ENCODE measurements at places on chromosomes 3 and 15.

- no peak for DNase-seq
Measured at GRCh38 chr3:181701096-181701495, 10.6 kb upstream of the SOX2 start.

DNA sequence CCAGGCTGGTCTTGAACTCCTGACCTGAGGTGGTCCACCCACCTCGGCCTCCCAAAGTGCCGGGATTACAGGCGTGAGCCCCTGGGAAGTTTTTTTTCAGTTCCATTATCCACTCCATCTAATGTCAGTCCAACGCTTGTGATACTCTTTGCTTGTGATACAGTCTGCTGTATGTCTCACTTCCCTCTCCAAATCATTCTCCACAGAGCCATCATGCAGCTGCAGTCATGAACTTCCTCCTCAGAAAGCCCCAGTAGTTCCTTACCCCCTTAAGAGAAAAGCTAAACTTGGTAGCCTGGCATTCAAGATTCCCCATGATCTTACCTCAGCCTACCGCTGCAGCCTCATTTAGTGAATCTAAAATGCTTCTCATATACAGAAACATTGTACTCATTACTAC lies 2.3 kb downstream of the ARPC4 start:
- no peak for DNase-seq

DNA sequence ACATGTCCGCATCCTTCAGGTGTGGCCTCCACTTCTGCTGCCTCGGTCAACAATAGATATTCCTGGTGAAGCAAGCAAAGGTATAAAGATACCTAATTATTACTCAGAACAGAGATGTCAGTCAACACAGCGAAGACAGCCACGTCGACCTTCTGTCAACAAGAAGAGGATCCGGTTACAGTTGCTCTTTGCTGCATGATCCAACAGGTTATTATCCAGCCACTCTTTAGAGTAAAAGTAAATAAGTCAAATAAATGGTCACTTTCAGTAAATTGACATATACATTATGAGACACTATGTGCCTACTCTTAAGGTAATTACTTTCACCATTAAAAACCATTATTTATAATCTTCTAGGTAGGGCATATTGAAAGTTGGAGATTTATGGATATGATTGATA lies 356.8 kb upstream of the ATP11B start:
- DNase-seq = no peak

- no peak for DNase-seq
Measured at GRCh38 chr3:62496503-62496902, 123.2 kb upstream of the FEZF2 start.

DNA sequence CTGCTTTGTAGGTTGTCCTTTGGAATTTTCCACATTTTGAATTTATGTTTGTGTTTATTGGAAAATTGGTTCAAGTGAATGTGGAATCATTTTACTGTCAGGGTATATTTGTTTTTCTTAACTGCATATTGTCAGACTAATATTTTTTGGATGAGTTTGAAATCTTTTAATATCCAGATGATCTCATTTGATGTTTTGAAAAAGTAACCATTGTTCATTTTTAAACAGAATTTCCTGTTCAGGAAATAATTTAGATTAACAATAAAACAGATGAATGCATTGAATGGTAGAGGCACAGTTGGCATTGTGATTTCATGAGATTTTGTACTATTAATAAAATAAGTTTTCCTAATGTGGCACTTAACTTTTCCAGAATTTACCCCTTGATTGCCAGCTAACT lies 15.5 kb downstream of the TRAK1 start:
- no peak for DNase-seq

DNA sequence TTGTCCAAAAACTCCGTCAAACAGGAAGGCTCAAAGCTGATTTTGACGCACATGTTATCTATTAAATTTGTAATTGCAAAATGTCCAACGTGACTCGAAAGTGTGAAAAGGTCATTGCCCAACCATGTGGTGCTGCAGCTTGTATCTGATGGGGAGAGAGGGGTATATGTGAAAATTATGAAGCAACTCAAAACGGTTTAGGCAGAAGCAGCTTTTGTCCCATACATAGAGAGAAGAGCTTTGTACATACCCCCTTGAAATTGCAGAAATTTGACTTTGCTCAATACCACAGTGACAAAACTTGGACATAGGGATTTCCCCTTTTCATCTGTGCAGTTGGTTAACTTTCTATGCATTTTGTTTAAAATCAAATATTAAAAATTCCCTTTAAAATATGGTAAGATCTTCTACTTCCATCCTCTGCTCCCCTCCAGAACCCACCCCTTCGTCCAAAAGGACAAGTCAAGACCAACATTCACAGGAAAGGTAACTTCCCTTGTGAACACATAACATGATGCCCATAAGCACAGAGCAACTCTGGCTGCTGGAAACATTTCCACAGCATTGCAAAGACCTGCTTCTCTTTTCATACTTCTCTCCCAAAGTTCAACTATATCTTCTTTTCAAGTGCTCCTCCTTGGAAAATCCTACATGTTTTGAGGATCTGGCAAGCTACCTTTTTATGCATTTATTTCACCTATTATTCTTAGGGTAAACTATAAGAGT lies 253.7 kb upstream of the THBS1 start:
- DNase-seq = no peak

DNA sequence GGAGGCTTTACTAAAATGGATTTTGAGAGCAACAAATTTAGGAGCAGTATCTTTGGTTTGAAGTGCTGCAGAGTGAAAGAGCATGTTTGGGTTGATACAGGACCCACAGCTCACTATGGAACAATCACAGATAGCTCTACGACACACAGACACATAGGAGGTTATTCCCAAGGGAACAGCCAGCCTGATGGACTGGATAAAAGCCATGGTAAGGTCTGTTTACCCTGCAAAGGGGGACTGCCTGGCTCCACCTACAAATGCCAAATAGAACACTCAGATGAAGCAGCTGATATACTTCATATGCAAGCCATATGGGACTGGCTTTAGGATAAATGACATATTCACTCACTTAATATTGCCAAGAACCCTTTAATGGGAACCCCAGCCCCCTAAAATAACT lies 75.4 kb downstream of the CDC25A start:
- no peak for DNase-seq

- no peak for DNase-seq
Measured at GRCh38 chr3:124520970-124521369, 209.3 kb upstream of the UMPS start.

GRCh38 chr15:70156671-70157271 lies 59.1 kb upstream of the TLE3 start:
- peak; percentile 65 for DNase-seq

DNA sequence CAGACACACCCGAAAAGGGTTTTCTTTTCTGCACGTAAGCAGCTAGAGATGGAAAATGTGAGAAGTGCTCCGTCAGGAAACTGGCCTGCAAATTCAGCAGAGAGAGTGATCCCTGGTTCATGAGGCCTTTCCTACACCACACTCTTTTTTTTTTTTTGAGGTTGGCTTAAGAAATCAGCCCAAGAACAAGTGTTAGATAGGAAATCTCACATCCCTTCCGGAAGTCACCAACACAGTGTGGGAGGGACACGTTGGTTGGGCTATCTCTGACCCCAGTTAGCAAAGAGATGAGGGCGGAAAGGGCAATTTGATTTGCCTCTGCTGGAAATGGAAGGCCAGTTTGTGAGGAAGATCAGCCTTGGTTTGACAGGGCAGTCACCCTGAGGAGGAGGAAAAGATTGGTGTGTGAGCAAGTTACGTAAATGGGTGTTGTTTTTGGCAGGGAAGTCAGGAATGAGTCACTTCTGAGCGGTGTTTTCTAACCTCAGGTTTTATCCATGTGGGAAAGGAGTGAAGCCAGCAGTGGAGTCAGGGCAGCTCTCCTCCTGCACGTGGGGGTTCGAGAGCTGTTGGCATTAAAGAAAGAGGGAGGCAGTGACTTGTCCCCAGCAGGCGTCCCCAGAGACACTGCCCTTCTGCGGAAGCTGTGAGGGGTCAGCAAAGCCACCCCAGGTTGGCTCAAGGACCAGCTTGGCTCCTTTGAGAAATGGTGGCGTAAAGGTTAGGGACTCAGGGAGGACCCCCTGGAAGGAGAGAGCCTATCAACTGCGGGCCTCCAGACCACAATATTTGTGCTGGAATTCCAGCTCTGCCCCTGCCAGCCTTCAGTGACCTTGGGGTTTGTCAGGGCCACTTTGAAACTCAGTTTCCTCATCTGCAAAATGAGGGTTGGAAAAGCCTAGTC lies 237.6 kb upstream of the BHLHE40 start:
- DNase-seq = peak; percentile 75

- no peak for DNase-seq
Measured at GRCh38 chr3:123295171-123295900, 93.6 kb downstream of the SEC22A start.

- DNase-seq = no peak
Measured at GRCh38 chr3:15385901-15386653, 41.3 kb downstream of the METTL6 start.

GRCh38 chr15:52559575-52559974 lies 9.3 kb downstream of the ARPP19 start:
- DNase-seq = no peak

DNA sequence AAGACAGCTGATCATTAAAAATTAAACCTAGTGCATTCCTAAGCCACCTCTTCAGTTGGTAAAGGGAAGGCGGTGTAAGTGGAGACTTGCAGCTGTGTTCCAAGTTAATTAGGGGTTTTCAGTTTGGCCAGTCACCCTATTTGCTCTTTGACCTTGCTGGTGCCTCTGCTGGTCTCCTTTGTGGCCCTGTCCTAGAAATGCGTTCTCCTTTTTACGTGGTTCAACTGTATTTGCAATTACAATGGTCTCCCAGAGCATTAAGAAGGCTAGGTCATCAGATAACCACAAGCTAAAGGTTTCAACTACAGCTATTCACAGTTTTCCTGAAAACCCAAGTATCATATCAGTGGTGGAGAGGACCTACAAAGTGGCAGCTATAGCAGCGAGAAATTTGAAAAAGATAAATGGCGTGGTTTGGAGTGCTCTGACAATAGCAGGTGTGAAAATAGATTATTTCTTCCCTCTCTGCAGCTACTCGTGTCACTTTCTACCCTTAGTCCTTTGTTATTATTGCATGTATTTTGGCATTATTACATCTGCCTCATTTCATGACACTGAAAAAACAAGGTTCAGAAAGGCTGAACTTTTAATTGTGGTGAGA lies 203.5 kb upstream of the TBC1D5 start:
- DNase-seq = no peak

GRCh38 chr3:133210656-133211055 lies 172.5 kb downstream of the TMEM108 start:
- DNase-seq = no peak

- DNase-seq = no peak
Measured at GRCh38 chr3:27319847-27320526, 49.2 kb downstream of the NEK10 start.

DNA sequence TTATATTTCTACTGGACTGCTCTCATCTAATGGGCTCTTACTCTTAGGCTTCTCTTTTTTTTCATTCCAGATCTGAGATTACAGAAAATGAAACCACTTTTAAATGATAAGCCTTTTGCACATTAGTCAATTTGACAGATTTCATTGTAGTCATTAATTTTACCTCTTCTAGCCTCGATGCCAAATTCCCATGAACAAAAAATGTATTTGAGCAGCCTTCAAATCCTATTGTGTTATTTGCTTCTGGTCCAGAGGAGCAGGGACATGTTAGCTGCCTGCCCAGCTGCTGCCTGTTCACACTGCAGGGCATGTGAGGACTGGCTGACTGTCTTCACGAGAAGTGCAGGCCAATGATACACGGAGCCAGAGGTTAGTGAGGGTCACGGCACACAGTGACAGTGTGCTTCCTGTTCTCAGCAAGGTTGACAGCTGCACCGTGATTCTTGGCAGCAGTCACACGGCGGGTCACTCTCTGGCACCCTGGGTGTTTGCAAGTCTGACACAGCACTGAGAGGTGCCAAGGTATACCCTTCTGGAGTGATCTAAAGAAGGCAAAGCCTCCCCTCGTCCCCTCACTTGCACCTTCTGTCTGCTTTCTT lies 40.8 kb downstream of the KAT2B start:
- DNase-seq = no peak

DNA sequence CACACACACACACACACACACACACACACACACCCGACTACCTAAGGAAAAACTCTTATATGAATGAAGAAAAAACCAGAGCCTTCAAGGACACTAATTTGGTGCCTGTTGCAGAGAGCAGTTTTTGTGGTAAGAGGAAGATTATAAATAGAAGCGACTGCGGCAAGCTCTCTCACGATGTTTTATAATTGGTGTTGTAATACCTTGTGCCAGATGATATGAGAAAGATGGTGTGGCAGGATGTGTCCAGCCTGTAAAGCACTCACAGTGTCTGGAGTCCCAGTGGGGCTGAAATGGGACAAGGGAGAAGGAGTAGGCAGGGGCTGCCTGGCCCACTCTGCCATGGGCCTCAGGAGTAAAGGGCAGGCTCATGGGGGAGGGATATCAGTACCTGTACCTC lies 839.9 kb downstream of the AGBL1 start:
- no peak for DNase-seq

- no peak for DNase-seq
Measured at GRCh38 chr15:93202405-93202804, 113.4 kb upstream of the RGMA start.

DNA sequence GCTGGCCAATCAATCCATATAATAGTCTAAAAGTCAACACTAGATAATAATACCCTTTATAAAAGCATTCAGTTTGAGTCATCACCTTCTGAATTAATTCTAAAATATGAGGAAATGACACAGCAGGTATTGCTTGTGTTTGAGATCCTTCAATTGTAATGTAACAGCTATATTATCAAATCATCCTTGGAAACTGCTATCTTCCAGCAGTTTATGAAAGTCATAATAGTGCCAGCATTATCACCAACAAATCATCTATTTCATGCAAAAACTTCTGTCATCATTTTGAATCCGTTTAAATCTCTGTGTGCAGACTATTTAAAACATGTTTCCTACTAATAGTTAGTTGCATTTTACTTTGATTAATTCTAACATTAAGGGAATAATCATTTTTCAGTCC lies 468.7 kb downstream of the CADM2 start:
- DNase-seq = no peak

GRCh38 chr3:45607790-45608189 lies 13.2 kb downstream of the LIMD1 start:
- DNase-seq = no peak

- DNase-seq = no peak
Measured at GRCh38 chr15:100172356-100173024, 169.3 kb downstream of the ADAMTS17 start.

DNA sequence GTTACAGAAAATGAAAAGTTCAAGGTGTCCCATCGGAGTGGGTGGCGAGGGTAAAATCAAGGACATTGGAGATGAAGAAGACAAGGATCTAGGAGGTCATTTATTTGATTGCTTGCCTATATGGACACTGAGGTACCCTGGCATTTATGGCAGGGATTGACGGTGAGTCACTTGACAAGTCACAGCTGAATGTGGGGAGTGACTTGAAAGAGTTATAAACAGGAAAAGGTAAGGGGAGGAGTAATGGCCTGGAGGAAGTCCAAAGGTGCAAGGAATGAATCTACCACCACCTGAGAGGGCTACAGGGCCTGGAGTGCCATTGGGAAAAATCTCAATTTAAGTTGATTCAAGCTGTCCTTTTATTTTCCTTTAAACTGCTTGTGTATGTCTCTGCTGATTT lies 11.8 kb upstream of the SGO1 start:
- no peak for DNase-seq

All from sciatic nerve (tissue), 2 donors.